ENCODE measurements at places on chromosomes 3 and 15.

- DNase-seq: no peak
Measured at GRCh38 chr3:129404610-129405009, 23.8 kb downstream of the EFCAB12 start.

- DNase-seq: no peak
Measured at GRCh38 chr3:127483902-127484591, 106.5 kb downstream of the TPRA1 start.

GRCh38 chr3:86969500-86970189 is 21.3 kb downstream of the VGLL3 start:
- no peak for DNase-seq

- no peak for DNase-seq
Measured at GRCh38 chr3:13317596-13318320, 102.4 kb downstream of the NUP210 start.

DNA sequence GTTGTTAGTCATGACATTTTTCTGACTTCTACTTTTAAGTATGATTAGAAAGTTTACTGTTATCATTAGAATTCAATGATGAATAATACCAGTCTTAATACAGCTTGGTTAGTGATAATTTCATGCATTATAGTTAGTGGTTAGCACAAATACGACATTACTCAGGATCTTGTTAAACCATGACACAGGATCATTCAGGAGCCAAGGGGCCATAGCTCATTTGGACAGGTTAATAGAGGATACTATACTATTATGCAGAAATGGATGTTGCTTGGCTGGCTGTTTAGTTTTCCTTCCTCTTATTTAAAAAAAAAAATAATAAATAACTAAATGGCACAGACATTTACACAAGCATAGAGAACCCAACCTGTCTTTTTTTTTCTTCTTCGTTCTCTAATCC is 55.5 kb downstream of the NSUN3 start:
- no peak for DNase-seq

DNA sequence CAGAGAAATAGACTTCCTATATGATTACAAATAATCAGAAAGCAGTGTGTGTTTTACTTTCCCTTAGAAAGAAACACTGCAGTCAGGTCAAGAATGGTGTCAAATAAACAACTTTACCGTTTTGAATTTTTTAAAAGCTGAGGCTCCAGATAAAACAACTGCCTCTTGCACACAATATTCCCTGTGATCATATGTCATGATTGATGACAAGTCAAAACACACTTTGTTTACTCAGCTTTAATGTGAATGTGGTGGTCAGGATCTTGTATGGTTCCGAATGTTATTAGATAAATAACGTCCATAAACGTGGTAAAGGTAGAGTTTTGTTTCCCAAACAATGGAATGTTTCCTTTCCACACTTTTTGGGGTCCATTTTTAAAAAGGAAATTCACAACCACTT is 428.4 kb upstream of the MDFIC2 start:
- DNase-seq: no peak

DNA sequence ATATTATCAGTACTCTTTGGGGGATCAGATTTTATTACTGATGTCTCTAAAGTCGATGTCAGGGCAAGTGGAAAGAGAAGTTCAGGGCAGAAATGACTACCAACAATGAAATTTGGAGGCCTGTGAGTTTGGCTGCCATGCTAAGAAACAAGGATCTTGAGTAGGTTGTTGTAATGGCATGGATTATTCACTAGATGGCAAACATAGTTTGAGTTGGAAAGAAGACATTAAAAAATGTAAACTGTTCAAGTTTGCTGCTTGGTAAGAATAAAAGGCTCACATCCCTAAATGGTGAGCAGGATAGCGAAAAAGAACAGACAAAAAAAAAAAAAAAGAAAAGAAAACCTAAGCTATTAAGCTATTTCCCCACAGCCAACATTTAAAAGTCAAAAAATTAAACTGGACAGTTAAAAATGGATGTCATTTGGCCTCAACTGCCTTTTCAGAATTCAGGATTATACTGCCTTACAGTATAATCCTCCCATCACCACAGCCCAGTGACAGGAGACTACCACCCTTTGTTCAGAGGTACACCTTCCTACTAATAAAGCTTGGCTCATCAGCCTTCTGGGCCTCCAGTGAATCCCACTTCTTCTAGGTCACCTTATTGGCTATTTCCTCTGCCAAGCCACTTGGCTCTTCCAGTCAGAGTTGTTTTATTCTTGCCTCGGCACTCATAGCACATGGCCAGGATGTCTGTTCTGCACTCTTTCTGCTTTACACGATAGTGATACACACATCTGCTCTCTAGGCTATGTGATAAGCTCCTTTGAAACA is 163.7 kb downstream of the PLD1 start:
- DNase-seq: no peak

- DNase-seq: no peak
Measured at GRCh38 chr3:128784843-128785242, 58.9 kb downstream of the RAB7A start.

GRCh38 chr15:84599906-84600305 is 903 bp upstream of the ZSCAN2 start:
- DNase-seq: no peak

- no peak for DNase-seq
Measured at GRCh38 chr3:66816090-66816761, 181.9 kb upstream of the KBTBD8 start.

DNA sequence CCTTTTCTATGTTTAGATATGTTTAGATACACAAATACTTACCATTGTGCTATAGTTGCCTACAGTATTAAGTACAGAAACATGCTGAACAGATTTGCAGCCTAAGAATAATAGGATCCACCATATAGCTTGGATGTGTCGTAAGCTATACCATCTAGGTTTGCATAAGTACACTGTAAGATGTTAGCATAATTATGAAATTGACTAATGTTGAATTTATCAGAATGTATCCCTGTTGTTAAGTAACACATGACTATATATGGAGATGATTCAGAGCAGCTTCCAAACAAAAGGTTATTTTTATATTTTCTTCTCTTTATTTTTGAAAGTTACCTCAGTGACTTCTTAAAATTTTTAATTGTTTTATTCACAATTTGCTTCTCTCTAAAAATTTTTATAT is 2.4 kb downstream of the SLC28A2 start:
- DNase-seq: no peak

- no peak for DNase-seq
Measured at GRCh38 chr3:25689226-25689625, 24.5 kb upstream of the TOP2B start.

GRCh38 chr3:28150465-28151206 is 90.8 kb upstream of the CMC1 start:
- DNase-seq: no peak

DNA sequence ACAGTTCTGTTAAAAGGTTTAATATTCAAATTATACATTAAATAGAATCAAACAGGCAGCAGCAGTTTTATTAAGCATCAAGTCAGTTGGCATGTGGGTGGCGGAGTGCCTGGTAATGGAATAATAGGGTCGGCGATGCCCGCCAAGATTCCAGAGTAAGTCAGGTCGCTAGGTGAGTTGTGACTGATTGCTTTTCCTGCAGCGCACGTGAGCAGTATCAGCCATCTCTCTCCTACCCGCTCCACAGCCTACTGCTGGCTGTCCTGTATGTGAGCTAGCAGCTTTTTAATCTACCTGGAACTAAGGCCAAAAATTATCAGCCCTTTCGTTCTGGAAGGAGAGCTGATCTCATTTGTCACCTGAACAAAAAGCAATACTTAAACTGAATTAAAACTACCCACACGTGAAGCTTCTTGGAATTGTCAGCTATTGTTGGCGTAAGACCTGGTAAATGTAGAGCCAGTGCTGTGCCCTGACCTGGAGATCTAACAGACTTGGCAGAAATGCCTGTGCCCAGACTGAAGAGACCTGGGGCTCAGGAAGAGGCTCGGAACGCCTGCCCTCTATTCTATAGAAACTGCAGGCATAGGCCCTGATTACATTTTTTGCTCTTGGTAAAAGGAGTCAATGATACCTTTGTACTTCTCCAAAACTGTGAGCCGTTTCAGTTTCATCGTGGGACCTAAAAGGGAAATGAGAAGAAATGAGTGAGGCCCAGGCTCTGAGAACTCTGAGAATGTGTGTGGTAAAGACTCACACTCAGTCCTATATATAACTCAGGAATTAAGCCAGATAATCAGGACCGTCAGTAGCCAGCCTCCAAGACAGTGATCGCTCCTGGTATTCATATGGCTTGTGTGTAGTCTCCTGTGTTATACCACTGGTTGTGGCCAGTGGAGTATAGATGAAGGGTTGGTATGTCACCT is 21.9 kb downstream of the IDH3A start:
- no peak for DNase-seq

- no peak for DNase-seq
Measured at GRCh38 chr3:39102504-39103323, 4.7 kb downstream of the GORASP1 start.

DNA sequence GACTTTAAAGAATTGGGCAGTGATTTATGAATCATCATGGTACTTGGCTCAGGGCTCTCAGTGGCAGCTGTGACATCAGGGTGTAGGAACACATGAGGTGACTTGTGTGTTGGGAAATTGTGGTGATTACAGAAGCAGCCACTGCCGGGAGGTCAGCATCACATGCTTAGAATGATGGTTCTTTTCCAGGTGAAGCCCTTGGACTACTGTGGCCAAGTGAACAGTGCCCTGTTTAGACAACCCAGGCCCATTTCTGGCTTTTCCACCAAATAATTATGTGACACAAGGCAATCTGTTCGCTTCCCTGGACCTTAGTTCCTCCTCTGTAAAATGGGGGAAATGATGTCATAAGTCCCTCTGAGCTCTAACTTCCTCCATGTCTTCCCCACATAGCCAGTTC is 139.7 kb upstream of the ROPN1 start:
- no peak for DNase-seq

- no peak for DNase-seq
Measured at GRCh38 chr15:50190166-50190570, 8.2 kb downstream of the SLC27A2 start.

GRCh38 chr15:91537856-91538255 is 315.7 kb upstream of the SLCO3A1 start:
- DNase-seq: no peak

DNA sequence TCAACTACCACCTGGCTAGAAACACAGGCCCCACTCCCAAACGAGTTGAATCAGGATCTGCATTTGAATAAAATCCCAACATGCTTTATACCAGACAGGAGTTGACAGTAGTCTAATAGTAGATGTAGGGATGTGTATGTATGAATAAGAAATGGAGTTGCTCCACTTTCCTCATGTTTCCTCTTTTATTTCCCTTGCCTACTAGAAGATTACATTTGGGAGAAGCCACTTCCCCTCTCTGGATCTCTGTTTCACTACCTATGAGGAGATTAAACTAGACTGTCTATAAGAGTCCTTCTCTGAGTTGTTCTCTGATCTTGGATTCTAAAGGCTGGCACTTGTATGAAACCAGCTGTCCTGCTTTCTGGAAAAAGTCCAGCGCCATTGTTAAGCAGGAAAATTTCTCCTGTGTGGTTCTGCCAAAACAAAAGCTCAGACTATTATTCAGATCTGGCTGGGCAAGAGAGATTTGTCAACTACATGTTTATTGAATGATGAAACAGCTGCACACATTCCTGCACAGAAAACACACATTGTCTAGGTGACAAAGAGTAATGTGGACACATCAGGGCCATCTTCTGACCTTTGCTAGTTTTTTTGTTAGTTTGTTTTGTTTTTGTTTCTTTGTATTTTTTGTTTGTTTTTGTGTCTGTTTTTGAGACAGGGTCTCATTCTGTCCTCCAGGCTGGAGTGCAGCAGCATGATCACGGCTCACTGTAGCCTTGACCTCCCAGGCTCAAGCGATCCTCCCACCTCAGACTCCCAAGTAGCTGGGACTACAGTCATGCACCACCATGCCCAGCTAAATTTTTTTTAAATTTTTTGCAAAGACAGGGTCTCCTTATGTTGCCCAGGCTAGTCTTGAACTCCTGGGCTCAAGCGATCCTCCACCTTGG is 29.9 kb downstream of the ACP3 start:
- no peak for DNase-seq

- no peak for DNase-seq
Measured at GRCh38 chr3:54185740-54186139, 63.4 kb downstream of the CACNA2D3 start.

GRCh38 chr3:32613183-32613582 is 42.5 kb upstream of the DYNC1LI1 start:
- no peak for DNase-seq

DNA sequence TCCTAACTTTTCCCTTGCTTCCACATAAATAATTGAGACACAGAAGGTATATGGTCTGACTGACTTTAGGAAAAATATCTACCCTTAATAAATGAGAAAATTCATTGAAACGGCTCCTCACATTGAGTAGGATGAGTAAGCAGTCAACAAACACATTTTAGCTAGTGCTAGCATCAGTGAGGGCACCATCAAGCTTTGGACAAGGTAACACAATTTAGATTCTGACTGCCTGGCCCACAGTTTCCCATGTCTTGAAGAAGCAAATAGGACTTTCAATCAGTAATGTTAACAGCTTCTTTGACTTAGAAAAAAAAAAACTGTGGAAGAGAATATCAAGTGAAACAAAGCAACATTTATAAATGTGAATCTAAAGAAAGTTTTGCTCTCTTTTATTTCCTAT is 70.1 kb upstream of the MBNL1 start:
- DNase-seq: no peak

DNA sequence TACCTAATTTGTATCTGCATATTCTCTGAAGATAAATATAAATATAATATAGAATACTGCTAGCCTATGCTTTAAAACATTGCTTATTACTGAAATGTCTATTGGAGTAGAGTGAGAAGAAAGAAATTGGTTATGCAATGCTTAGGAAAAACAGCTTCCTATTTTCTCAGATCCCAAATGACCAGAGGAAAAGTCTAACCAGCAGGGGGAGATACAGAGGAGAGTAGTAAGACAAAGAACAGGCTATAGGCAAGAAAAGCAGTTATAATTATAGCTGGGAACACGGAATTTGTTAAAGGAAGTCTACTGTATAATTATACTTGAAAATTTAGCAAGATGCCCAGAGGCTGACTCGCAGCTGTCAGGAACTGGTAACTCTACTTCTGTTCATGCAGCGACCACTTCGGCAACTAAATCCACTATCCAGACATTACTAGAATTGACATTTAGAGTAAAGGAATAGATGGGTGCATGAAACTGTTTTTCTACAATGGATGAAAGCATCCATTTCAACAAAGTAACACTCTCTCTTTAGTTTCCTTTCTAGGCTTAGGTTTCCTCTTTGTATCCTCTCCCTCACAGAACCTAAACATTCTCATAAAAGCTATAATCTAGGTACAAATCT is 97.2 kb downstream of the TBC1D5 start:
- no peak for DNase-seq

GRCh38 chr15:77974098-77974414 is 103.5 kb downstream of the TBC1D2B start:
- no peak for DNase-seq

GRCh38 chr3:169299889-169300288 is 363.6 kb downstream of the MECOM start:
- no peak for DNase-seq

DNA sequence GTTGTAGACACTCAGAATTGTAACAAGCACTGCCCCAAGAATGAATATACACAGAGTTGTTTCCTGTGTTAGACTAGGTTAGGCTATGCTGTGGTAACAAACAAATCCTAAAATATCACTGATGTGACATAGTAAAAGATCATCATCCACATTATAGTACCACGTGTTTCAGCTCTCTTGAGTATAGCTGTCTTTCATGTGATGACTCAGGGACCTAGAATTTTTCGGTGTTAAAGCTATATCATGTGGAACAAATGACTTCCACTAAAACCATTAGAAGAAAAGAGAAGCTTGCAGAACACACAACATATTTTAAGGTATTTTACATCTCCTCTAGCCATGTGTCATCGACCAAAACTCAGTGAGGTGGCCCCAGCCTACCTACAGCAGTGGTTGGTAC is 307.9 kb upstream of the RBMS3 start:
- DNase-seq: no peak
